ENCODE measurements at places on chromosomes 1 and 21.

- no peak for DNase-seq
Observed at GRCh38 chr1:166057650-166058049, 109.2 kb downstream of the FAM78B start.

DNA sequence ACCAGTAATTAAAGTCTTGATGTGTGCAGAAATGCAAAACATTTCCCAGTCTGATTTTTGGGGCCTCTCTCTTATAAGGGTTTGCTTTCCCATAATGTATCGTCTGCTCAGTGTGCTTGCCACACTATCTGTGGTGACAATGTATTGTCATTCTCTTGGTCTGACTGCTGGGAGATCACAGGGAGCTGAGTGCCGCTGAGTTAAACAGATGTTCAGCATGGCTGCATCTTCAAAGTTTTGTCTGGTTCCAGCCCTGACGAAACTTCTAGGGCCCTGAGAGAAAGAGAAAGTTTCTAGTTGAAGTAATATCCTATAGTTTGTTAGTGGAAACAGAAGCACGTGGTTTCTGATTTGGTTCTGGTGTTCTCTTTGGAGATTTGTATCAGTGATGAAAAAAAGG, 42.6 kb downstream of the DNM3 start:
- peak; percentile 37 for DNase-seq

- DNase-seq: peak; percentile 46
Observed at GRCh38 chr1:89271341-89272015, 1.2 kb downstream of the GBP5 start.

DNA sequence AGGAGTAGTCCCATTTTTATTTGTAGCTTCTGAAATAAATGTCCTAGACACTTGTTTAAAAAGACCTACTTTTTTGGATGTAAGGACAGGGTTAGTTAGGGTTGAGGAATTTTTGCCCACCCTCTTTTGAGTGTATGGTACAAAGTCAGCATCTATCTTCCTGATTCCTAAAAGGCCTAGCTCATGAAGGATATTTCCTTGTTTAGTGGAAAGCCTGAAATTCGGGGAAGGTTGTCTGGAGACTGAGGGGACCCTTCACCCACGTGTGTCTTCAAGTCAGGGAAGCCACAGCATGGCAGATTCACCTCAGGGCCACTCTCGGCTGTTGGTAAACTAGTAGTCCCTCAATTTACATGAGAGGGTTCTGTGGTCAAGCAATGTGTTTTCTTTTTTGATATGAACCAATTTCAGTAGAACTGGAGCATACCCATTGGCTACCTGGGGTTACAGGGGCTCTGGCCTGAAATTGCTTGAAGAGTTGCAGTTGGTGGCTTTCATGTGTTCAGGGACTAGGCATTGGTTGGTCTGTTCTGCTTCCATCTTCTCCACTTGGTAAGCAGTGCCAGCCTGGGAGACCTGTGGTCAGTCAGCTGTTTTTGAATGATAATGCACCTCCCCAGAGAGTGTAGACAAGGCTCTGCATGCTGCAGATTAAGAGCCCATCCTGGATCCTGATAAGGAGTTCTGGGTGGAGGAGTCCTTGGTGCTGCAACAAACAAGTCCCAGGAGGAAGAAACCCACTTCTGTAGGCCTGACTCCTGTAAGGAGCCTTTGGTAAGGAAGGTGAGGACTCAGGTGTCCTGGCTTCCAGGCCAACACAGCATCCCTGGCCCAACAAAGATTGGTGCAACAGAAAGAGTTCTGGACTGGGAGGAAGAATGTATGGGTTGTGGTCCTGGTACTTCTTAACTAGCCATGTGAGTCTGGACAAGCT, 6.3 kb downstream of the BTG2 start:
- no peak for DNase-seq

DNA sequence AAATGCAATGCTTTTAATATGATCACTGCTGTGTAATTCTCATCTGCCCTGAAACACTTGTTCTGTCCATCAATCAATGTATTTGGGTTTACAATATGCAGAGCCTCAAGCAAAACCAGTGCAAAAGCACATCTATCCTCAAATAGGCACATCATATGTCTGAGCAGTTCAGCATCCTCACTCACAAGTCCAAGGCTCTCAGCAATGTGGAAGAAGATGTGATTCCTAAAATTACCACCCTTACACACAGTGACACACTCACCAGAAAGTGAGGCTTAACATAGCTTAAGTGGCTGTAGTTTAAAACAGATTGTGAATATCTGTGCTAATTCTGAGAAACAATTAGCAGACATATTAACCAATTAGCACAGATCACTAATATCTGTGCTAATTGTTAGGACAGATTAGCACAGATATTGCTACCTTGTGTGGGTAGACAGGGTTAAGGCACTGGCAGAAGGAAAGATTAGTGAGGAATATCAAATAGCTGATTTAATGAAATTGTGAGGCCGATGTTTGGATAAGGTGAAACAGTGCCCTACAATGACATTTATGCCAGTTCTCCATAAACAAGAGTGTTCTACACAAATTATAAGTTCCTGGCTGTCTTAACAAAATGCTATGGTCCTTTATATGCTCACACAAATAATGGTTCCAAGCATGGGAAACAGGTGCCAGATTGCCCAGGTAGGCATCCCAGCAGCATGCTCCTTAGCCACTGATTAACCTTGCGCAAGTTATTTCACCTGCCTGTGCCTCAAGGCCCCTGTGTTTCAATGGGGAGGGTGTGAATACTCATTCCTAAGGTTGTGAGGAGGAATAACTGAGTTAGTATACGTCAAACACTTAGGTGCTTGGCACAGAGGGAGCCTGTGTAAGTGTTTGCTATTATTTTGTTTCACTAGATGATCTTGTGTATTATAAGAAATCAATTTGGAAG, 41.7 kb downstream of the MRPL39 start:
- no peak for DNase-seq

Data from activated CD4-positive, alpha-beta T cell treated with anti-CD3 and anti-CD28 coated beads, Interleukin-2, amount 50 U/mL, for 16 hours (primary cell).